Myocyte (in vitro differentiated cells): ENCODE measurements at places on chromosomes 12 and 14. TPM values are rescaled to one million over a fixed set of nuclear protein-coding genes. Genes with fewer than 3 reads are reported as not detected.

- DNase-seq = no peak
Observed at GRCh38 chr12:52915637-52916036, 10.8 kb upstream of the KRT8 start.

FGD6 gene
- total RNA-seq = 3.1 TPM in 2 replicates

RHEBL1 gene
- 1.2 TPM in 1 of 2 replicates, not detected in the other for total RNA-seq

KITLG gene
- 12.8 and 29.3 TPM in 2 replicates for total RNA-seq

ATN1 gene
- total RNA-seq = 11.3 and 15.2 TPM in 2 replicates
